ENCODE measurements at places on chromosomes 3 and 15.

- DNase-seq, result no peak
Observed at GRCh38 chr3:125443923-125444322, 68.8 kb upstream of the ZNF148 start.

DNA sequence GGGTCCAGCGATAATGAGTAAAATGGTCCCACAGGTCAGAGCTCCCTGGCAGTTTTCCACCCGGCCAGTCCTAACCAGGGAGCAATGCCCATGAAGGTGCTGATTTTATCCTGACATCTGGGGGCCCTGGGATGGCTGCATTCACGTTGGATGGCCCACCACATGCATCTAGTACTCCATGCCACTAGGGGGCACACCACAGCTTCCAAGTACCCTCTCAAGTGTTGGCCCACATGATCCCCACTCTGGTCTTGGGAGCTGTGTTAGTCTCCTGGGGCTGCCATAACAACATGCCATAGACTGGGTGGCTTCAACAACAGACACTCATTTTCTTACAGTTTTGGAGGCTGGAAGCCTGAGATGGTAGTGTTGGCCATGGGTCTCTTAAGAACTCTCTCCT lies 225.5 kb downstream of the SLCO3A1 start:
- DNase-seq, result no peak

DNA sequence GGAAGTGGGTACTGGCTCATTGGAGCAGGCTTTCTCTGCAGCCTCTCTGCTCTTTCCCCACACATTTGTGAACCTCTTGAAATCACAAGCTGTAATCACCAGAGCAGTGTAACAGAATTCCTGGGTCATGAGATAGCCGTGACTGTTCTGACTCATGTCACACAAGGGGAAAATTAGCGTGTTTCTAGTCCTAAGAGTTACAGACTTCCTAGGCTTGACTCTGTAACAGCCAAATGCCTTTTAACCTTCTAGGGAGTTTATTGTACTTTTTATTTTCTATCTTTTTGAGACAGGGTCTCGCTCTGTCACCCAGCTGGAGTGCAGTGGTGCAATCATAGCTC lies 54.7 kb upstream of the TRAK1 start:
- no peak for DNase-seq

DNA sequence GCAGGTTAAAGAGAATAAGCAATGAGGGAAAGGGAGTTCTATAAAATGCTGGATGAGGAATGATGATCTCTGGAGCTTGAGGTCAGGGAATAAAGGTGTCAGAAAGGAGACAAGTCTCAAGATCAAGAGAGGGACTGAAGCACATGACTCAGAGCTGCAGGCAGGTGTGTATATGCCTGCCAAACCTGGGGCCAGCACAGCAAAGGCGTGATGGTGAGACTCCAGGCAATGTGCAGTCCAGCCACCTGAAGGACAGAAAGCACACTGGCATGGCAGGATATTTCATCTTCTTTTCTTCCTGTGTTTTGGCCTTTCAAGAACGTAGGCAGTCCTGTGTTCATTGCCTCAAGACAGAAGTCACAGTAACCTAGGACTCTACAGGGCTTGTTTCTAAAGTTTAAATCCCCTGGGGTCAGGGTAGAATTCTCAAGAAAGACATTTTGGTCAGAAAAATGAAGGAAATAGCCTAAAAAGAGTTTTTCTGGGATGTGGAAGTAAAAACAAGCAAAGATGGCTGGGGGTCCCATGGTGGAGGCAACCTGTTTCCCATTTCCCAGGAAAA lies 55.5 kb upstream of the TOPAZ1 start:
- DNase-seq, result no peak

- no peak for DNase-seq
Observed at GRCh38 chr15:22228101-22228762, 147.9 kb downstream of the OR4M2 start.

Data from NCI-H2081 treated with DMSO at 0.1 percent for 48 hours (cell line).